Stomach (tissue), 19 donors: ENCODE measurements at places on chromosomes 2 and 18. TPM values are rescaled to one million over a fixed set of nuclear protein-coding genes. Genes with fewer than 3 reads are reported as not detected.
A peak's percentile ranks its signal among the peaks of the same experiment; 100 is the strongest.

DNA sequence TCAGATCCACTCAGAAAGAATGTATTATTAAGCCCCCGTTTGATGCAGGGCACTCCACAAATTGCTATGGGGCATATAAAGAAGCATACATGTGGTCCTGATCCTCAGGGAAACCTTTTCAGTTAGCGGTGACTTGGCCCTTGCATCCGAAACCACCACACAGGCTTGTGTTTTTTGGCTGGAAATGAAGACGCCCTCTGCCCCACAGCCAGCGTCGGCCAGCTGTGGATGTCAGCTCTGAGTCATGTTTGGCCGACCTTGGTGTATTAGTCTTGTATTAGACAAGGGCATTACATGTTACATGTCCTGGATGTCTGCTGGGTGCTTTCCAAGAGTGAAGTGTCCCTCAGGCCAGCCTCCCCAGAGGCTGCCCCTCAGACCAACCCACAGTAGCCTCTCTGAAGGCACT is 107.6 kb upstream of the MAP3K20 start:
- no peak overlapping the region for H3K27ac ChIP-seq
- no peak overlapping the region for H3K4me3 ChIP-seq
- no peaks in the 10 kb centered on the region for H3K36me3 ChIP-seq
- peak; percentile 44 for DNase-seq
- H3K4me1 ChIP-seq, result peaks cover 10% of the 10 kb centered on the region
- H3K27me3 ChIP-seq, result no peaks in the 10 kb centered on the region

- H3K27ac ChIP-seq, result no peak overlapping the region
- no peaks in the 10 kb centered on the region for H3K27me3 ChIP-seq
- H3K36me3 ChIP-seq, result no peaks in the 10 kb centered on the region
- no peak overlapping the region for H3K4me3 ChIP-seq
- H3K4me1 ChIP-seq, result no peaks in the 10 kb centered on the region
Observed at GRCh38 chr18:13398631-13399030, 180.1 kb downstream of the LDLRAD4 start.

GRCh38 chr2:16881122-16881521 is 215.5 kb upstream of the CYRIA start:
- DNase-seq, result no peak
- H3K4me1 ChIP-seq, result no peaks in the 10 kb centered on the region
- no peaks in the 10 kb centered on the region for H3K27me3 ChIP-seq
- H3K36me3 ChIP-seq, result no peaks in the 10 kb centered on the region
- no peak overlapping the region for H3K27ac ChIP-seq

DNA sequence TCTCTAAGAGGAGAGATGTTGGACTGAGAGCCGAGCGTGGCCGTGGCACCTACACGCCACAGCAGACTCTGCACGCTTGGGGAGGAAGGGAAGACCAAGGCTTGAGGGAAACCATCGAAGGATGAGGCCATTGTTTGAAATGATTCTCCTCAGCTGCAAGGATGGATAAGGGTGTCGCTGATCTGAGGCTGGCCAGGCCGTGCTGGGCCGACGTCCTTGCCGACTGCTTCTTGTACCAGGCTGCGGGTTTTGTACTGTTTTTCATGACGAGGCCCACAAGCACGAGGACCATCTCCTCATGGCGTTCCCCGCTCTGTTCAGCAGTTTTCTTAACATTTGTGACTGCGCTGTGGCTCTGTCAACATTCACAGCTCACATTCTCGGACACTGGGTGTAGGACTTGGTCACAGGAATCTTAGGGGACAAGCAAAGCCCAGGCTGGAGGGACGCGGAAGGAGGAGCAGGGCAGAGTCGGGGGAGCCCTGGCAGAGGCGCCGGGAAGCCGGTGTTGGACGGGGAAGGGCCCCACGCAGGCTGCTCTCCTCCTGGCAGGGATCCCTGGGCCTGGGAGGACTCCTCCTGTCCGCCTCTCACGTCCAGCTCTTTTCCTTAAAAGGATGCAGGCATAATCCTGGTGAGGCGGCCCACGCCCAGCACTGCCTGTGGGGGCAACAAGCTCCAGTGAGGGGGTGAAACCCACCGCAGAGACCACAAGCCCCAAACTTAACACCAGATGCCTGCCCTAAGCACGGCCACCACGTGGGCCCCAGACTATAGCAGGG is 259.0 kb upstream of the SALL3 start:
- no peaks in the 10 kb centered on the region for H3K36me3 ChIP-seq
- DNase-seq, result peak; percentile 61
- no peak overlapping the region for H3K4me3 ChIP-seq
- no peak overlapping the region for H3K27ac ChIP-seq

GRCh38 chr2:236636261-236636660 is 66.6 kb downstream of the ACKR3 start:
- no peak overlapping the region for H3K4me3 ChIP-seq
- H3K4me1 ChIP-seq, result no peaks in the 10 kb centered on the region
- no peak overlapping the region for H3K27ac ChIP-seq
- no peaks in the 10 kb centered on the region for H3K36me3 ChIP-seq

Gene RAB12
- 11.1 TPM for total RNA-seq

Gene PTMA
- 1,175 TPM for total RNA-seq

Gene PXDN
- 42.0 TPM for total RNA-seq

Gene ACKR3
- 24.6 TPM for total RNA-seq
